Stimulated activated CD4-positive, alpha-beta T cell treated with anti-CD3 and anti-CD28 coated beads, TNF-alpha, amount 100 ng/mL, for 24 hours (primary cell): ENCODE measurements at places on chromosomes 5 and 9.

DNA sequence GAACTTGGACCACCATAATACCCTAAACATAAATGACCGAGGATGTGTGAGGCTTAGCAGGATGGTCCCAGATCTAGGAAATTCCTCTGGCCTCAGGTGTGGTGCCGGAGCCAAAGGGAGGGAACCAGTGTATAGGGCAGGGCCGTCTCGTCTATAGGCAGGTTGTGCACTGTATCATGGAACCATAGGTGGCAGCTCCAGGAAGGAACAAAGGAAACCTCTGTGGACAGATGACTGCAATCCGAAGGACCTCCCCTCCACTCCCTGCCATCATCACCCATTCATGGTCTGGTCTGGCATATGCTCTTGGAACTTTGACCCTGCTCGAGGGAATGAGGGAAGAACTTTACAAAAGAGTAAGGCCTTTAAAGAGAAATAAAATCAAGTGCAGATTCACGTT, 2.9 kb upstream of the MACIR start:
- DNase-seq: no peak

DNA sequence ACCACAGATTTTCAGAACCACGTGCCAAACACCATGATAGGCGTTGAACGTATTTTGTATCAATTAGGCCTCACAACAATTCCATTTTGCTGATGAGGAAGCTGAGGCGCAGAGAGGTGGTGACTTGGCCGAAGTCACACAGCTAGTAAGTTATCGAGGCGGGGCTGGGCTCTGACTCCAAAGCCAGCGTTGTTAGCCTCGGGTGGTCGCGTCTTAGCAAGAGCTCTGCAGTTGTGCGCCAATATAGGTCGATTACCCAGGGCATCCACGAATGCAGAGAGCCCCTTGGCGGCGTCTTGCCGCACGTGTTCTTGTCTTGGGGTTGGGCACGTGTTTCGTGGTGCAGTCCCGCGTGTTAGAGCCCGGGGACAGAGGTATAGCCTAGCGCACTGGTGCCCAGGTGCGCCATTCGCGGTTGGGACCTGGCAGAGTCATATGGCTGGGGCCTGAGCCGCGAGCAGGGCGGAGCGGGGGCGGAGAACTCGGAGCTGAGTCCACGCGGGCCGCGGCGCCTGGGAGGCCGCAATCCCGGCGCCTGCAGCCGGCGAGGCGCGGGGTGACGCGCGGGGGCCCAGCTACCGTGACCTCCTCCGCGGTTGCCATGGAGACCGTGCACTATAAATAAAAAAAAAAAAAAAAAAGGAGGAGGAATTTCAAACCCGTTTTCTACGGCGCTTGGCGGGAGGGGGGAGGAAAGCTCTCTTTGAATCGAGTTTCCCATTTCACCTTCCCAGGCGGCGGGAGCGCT, 62.3 kb downstream of the CXXC5 start:
- DNase-seq: peak; percentile 34

- DNase-seq: no peak
Observed at GRCh38 chr5:121108725-121109124, 644.6 kb downstream of the PRR16 start.

DNA sequence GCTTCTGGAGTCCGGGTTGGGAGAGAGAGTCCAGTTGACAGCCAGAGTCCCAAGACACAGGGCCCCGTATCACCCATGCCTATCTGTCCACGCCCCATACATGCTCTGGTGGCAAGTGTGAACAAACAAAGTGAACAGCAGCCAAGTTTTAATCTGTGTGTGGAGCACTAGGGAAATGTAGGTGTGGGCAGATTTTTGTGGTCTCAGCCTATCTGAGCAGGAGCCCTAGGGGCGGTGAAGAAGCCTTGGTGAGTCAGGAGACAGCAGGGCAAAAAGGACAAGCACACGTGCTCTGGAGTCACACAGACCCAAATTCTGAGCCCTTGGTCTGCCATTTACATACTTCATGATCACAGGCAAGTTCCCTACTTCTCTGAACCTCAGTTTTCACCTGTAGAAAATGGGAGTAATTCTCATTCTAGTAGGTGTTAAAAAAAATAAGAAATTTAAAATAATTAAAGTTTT, 23.2 kb downstream of the EGR1 start:
- no peak for DNase-seq

DNA sequence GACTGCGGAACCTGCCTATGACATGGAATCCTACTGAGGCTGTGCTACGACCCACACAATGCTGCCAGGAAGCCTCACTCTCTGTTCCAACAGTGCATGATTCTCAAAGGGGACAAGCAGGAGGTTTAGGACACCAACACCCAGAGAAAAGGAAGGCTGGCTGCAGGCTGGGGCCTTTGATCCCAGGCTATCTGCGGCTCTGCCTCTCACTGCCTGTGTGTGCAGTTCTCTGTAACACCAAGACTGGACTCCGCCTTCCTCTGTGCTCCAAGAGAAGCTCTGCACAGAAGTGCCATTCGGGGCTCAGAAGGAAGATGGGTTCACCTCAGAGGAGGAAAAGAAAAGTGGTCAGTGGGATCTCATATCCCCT, 20.5 kb downstream of the ANKH start:
- DNase-seq: no peak

DNA sequence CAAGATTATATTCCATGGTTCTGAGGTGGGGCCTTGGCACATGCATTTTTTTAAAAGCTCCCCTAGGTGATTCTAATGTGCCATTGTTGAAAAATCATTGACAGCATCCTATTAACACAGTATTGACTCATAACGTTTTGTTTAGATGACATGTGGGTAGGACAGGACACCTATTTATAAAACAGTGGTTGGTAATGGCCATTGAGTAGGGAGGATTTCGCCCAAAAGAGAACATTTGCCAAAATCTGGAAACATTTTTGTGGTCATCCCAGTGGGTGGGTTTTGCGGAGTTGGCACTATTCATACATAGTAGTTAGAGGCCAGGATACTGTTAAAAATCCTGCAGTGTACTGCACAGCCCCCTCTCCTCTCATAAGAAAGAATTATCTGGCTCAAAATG, 6.4 kb upstream of the CHD1 start:
- DNase-seq: no peak

GRCh38 chr9:130265431-130266235, at the start of gene HMCN2:
TSS of gene HMCN2 (plus strand) at chr9:130265760. CDS start at chr9:130265879, 119 bp downstream.
- DNase-seq: no peak

- peak; percentile 27 for DNase-seq
Observed at GRCh38 chr5:148805326-148806290, 20.8 kb upstream of the ADRB2 start.

GRCh38 chr5:60563696-60564324, 136.2 kb downstream of the DEPDC1B start:
- DNase-seq: no peak

DNA sequence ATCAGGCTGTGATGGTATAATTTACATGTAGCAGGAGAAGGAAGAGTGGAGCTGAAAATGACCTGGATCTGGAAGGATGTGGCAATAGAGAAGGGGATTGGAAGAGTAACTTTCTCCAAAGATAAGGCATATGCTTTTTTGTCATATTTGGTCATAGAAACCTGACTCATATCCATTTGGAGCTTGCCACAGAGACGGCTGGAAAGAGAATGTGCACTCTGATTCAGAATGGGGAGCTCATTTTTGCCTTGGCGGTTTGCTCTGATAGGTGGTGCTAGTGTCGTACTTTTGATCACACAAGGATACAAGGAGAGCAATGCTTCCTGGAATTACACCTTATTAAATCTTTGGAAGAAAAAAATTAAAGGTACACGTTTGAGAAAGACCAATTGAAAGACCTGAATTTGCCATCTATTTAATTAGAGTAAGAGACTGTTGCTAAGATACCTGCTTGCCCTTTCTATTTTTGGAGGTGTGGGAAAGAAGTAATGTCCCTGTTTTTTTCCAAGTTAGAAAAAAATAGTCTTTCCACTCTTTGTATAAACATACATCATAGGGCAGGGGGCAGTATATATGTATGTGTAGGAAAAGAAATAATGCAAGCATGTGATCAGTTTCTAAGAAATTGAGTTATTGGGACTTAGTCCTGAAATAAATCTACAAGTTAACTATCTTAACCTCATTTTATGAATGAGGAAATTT, 5.4 kb downstream of the LSM11 start:
- no peak for DNase-seq

DNA sequence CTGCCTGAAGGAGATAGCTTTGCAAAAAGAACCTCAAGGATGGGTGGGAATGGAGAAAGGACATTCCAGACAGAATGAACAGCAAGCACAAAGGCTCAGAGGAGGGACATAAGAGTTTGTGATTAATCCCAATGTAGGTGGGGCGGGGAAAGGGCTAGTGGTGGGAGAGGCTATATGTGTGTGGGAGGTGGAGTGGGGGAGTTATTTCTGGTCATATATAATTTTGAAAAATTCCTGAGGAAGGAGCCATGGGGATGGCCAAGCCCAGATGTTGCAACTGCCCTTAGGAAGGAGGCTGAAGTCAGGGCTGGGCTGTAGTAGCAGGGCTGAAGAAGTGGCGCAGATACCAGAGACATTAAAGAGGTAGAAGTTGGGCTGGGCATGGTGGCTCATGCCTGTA, 13.4 kb upstream of the CCL27 start:
- DNase-seq: no peak

GRCh38 chr9:92589923-92590322, 54.1 kb upstream of the ECM2 start:
- DNase-seq: no peak

DNA sequence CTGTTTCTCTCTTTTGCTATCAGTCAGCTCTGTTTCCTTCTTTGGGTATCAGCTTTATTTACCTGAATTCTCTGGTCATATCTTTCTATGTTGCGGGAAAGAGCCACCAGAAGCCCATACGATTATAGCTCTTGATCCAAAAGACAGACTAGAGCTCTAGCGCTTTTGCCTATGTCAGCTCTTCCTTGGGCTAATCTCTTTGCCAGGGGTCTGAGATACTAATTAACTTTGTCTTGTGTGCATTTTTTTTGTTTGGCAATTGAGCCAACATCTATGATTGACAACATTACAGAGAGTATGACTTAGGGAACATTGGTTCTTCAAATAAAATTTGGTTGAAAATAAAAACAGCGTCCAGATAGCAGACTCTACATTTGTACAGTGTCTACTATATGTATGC, 603.0 kb downstream of the KCTD16 start:
- DNase-seq: no peak

GRCh38 chr5:37165761-37166160, 83.4 kb downstream of the CPLANE1 start:
- no peak for DNase-seq

GRCh38 chr5:95448789-95449188, 57.6 kb downstream of the FAM81B start:
- DNase-seq: no peak
